ENCODE measurements at places on chromosomes 5 and 9.

DNA sequence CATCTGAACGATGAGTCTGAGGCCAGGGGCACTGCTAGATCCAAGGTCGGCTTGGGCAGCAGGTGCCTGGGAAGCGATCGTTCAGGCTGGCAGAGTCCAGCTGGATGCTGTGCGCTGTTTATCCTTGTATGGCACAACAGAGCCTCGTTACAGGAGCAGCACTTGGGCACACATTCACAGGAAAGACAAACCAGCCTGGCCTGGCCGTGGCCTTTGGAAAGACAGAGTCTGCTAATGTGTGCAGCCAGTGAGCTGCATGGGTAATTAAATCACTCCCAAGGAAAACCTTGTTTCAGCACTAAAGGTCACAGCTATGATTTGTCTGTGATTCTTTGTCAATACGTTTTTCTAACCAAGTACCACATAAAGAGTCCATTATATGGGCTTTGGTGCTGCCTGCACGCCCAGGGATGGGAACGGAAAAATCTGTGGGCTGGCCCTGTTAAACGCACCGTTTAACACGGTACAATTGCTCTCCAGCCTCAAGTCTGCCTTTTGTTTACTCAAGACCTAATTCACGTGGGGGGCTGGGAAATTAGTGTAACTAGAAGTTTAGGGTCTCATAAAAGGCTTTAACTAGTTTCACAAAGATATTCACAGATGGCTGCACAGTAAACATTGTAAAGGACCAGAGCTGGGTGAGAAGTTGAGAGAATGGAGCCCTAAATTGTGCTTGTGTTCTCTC is 509.3 kb downstream of the KDM4C start:
- DNase-seq: peak; percentile 76

GRCh38 chr5:139027150-139027549 is 152.0 kb upstream of the LRRTM2 start:
- DNase-seq: no peak

- DNase-seq: no peak
Measured at GRCh38 chr5:8288897-8289516, 420.1 kb downstream of the MTRR start.

DNA sequence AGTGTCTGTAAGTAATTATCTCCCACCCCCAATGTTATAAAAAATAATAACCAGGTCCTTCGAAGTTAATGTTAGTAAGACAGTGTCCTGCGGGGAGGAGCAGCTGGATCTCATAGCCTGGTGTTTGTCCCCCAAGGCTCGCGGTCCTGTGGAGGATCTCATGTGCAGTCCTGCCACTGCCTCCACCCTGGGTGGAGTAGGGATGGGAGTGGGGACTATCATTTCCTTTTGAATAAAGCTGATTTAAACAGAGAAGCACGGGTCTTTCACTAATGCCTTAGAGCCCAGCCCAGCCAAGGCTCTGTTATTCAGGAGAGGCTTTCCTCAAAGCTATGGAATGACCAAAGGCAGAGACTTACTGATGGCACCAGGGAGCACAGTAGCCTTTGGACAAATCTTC is 40.2 kb downstream of the SUB1 start:
- no peak for DNase-seq

- no peak for DNase-seq
Measured at GRCh38 chr9:69276775-69277174, 48.2 kb upstream of the ENTREP1 start.

DNA sequence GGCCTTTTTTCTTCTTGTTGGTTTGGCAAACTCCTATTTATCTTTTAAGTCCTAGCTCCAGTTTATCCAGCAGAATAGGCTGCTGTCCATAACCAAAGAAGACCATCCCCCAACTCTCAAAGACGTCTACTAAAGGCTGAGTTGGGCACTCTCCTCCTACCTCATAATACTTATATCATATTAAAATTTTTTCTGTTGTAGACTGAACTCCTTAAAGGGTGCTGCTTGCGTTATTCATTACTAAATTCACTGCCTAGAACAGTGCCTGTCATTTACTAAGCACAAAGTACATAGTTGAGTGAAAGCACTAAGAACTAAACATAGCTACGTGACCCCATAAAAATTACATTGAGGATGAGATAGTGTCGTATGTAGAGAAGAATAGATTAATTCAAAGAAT is 21.7 kb downstream of the DCP2 start:
- no peak for DNase-seq
